ENCODE measurements at places on chromosomes 2 and 18. TPM values are rescaled to one million over a fixed set of nuclear protein-coding genes. Genes with fewer than 3 reads are reported as not detected.

Gene LAMA1
- polyA plus RNA-seq, result not detected

Gene OSR1
- polyA plus RNA-seq, result not detected

Gene UBR3
- polyA plus RNA-seq, result 8.1 TPM

Gene FOXD4L1
- not detected for polyA plus RNA-seq

Gene RRM2
- polyA plus RNA-seq, result 9.3 TPM

Gene CPO
- not detected for polyA plus RNA-seq

Gene ATRAID
- polyA plus RNA-seq, result 361 TPM

Gene UGT1A5
- not detected for polyA plus RNA-seq

Gene CFC1
- polyA plus RNA-seq, result not detected

Gene TMEM182
- polyA plus RNA-seq, result 6.5 TPM

All from CD4-positive, CD25-positive, alpha-beta regulatory T cell (primary cell).